ENCODE measurements at places on chromosomes 6 and 20. TPM values are rescaled to one million over a fixed set of nuclear protein-coding genes. Genes with fewer than 3 reads are reported as not detected.

DNA sequence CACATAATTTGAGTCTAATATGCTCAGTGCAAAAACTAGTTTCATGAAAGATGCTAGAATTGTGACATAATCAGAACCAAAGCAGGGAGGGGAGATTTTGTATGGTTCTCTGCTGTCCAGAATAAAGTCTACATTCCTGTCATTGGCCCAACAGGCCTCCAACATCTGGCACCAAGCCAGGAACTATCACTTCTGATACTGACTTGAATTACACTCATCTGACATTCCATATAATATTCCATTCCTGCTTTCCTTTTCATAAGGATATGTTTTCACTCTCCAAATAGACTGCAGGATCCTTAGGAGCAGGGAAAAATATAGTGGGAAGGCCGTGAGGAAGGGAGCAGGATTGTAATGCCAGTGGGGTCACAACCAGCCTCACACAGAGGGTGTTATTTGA, 84.6 kb upstream of the BTN3A2 start:
- no peaks in the 10 kb centered on the region for H3K36me3 ChIP-seq
- no peak for DNase-seq
- H3K27me3 ChIP-seq, result no peaks in the 10 kb centered on the region
- no peak overlapping the region for H3K4me3 ChIP-seq
- no peaks in the 10 kb centered on the region for H3K4me1 ChIP-seq

GRCh38 chr6:24307881-24308280, 50.0 kb downstream of the DCDC2 start:
- H3K27ac ChIP-seq, result peak overlapping the region; percentile 32
- no peaks in the 10 kb centered on the region for H3K36me3 ChIP-seq
- H3K4me1 ChIP-seq, result peaks cover 10% of the 10 kb centered on the region
- peak; percentile 55 for DNase-seq

GRCh38 chr6:31736768-31737314, 511 bp upstream of the CLIC1 start:
- peak; percentile 74 for DNase-seq
- H3K27me3 ChIP-seq, result no peaks in the 10 kb centered on the region

DNA sequence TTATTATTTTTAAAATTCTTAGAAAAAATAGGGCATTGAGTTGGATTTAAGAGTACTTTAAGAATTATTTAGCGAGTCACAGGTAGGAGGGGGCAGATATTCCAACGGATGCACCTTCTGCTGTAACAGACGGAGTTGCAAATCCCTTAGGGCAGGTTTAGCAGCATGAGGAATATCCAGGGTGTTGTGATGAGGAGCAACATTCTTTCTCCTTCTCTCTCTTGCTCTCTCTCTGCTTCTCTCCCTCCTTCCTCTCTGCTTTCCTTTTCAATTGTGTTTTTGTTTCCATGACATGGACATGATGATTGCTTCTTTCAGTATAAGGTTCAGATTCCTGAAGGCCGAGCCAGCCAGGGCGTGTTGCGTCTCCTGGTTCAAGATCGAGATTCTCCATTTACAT, 28.9 kb downstream of the CDH26 start:
- no peaks in the 10 kb centered on the region for H3K36me3 ChIP-seq
- no peak overlapping the region for H3K4me3 ChIP-seq
- H3K4me1 ChIP-seq, result no peaks in the 10 kb centered on the region
- DNase-seq, result no peak

- DNase-seq, result no peak
- peak overlapping the region; percentile 94 for H3K27ac ChIP-seq
- H3K4me1 ChIP-seq, result peaks cover 5% of the 10 kb centered on the region
- H3K27me3 ChIP-seq, result no peaks in the 10 kb centered on the region
- H3K36me3 ChIP-seq, result no peaks in the 10 kb centered on the region
Observed at GRCh38 chr6:11092668-11093375, 812 bp upstream of the SMIM13 start.

- H3K4me3 ChIP-seq, result no peak overlapping the region
- no peak for DNase-seq
- no peaks in the 10 kb centered on the region for H3K4me1 ChIP-seq
- H3K27ac ChIP-seq, result no peak overlapping the region
Observed at GRCh38 chr20:33693741-33694638, 7.8 kb upstream of the E2F1 start.

DNA sequence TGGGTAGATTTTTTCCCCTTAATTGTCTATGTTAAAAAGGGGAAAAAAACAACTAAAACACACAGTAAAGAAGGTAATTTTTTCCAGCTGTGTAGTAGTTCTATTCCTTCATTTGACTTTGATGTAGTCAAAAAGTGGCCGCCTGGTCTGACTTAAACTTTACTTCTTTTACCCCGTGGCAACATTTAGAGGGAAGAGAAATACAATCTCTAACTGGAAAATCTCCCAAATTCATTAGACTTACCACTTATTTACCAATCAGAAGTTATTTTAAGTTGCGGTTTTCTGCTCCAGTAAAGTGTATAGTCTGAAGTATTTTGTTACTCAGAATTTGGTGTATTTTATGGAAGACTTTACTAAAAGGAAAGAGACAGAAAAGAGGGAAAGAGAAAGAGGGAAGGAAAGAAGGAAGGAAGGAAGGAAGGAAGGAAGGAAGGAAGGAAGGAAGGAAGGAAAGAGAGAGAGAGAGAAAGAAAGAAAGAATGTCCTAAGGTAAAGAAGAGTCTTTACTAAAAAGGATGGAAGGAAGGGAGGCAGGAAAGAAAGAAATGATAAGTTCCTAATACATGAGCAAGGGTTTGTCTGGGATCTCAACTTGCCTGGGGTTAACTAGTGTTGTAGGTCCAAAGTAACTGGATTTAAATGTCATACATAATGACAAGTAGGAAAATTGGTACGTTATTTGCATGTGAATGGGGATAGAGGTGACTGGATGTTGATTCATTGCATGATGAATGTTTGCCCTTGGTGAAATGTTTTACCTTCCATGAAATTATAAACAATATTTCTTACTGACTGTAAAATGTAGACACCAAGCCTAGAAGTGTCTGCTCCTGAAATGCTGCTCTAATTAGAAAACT, 135.1 kb downstream of the SAMD5 start:
- no peak for DNase-seq
- no peaks in the 10 kb centered on the region for H3K4me1 ChIP-seq
- no peaks in the 10 kb centered on the region for H3K36me3 ChIP-seq
- H3K27ac ChIP-seq, result no peak overlapping the region

GRCh38 chr6:166162599-166163342, 4.9 kb downstream of the TBXT start:
- DNase-seq, result no peak
- no peak overlapping the region for H3K27ac ChIP-seq
- H3K36me3 ChIP-seq, result no peaks in the 10 kb centered on the region

GRCh38 chr20:9616833-9617461, 102.6 kb downstream of the LAMP5 start:
- H3K4me1 ChIP-seq, result no peaks in the 10 kb centered on the region
- no peaks in the 10 kb centered on the region for H3K27me3 ChIP-seq
- H3K27ac ChIP-seq, result no peak overlapping the region
- DNase-seq, result peak; percentile 59
- H3K36me3 ChIP-seq, result no peaks in the 10 kb centered on the region

- H3K4me1 ChIP-seq, result peaks cover 18% of the 10 kb centered on the region
- H3K36me3 ChIP-seq, result no peaks in the 10 kb centered on the region
- peak overlapping the region; percentile 82 for H3K27ac ChIP-seq
- H3K27me3 ChIP-seq, result no peaks in the 10 kb centered on the region
- peak overlapping the region; percentile 57 for H3K4me3 ChIP-seq
Observed at GRCh38 chr20:32484225-32484957, 100.7 kb downstream of the NOL4L start.

- no peak for DNase-seq
- H3K27ac ChIP-seq, result no peak overlapping the region
- no peak overlapping the region for H3K4me3 ChIP-seq
- H3K27me3 ChIP-seq, result no peaks in the 10 kb centered on the region
- H3K36me3 ChIP-seq, result no peaks in the 10 kb centered on the region
- no peaks in the 10 kb centered on the region for H3K4me1 ChIP-seq
Observed at GRCh38 chr6:138300469-138300868, 77.2 kb upstream of the SMIM28 start.

DNA sequence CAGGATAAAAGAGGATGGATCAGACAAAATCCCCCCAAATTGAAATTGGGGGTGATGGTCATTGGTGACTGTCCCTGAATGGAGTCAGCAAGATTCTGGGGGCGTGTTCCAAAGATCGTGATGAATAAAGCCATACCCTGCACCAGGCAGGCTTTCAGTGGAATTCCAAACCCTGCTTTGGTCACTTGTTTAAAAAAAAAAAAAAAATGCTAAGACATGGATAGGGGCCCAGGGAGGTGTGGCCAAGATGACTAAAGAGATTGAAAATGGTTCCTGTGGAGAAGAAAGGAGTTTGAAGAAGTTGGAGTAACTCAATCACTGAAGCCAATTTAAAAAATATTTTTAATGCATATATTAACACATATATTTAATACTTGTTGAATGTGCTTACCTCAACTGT, 161.4 kb upstream of the KCNG1 start:
- no peaks in the 10 kb centered on the region for H3K27me3 ChIP-seq
- no peaks in the 10 kb centered on the region for H3K4me1 ChIP-seq
- no peak for DNase-seq
- no peaks in the 10 kb centered on the region for H3K36me3 ChIP-seq
- no peak overlapping the region for H3K4me3 ChIP-seq

GRCh38 chr6:67896476-67896875, 738.6 kb upstream of the ADGRB3 start:
- H3K4me1 ChIP-seq, result no peaks in the 10 kb centered on the region
- DNase-seq, result no peak
- H3K36me3 ChIP-seq, result no peaks in the 10 kb centered on the region
- H3K27me3 ChIP-seq, result no peaks in the 10 kb centered on the region

- no peaks in the 10 kb centered on the region for H3K27me3 ChIP-seq
- H3K36me3 ChIP-seq, result no peaks in the 10 kb centered on the region
- no peak overlapping the region for H3K27ac ChIP-seq
- H3K4me1 ChIP-seq, result no peaks in the 10 kb centered on the region
- no peak for DNase-seq
- H3K4me3 ChIP-seq, result no peak overlapping the region
Observed at GRCh38 chr6:72890233-72890632, 268.4 kb downstream of the KCNQ5 start.

DNA sequence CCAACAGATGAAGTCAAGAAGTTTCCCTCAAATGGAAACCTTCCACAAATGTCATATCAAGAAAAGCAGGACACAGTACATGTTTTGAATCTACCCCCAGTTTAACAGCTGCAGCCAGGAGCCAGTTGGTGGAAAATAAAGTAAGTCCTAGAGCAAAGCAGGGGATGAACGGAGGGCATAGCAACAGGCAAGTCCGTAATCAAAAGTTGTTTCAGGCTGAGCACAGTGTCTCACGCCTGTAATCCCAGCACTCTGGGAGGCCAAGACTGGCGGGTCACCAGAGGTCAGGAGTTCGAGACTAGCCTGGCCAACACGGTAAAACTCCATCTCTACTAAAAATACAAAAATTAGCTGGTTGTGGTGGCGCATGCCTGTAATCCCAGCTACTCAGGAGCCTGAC, 2.4 kb upstream of the SALL4 start:
- no peaks in the 10 kb centered on the region for H3K4me1 ChIP-seq
- no peak overlapping the region for H3K4me3 ChIP-seq
- DNase-seq, result no peak
- no peak overlapping the region for H3K27ac ChIP-seq

GRCh38 chr6:37309046-37309445, 44.7 kb upstream of the RNF8 start:
- H3K27ac ChIP-seq, result no peak overlapping the region
- H3K4me1 ChIP-seq, result no peaks in the 10 kb centered on the region
- no peaks in the 10 kb centered on the region for H3K27me3 ChIP-seq
- no peak for DNase-seq
- H3K36me3 ChIP-seq, result peaks cover 16% of the 10 kb centered on the region

- H3K27ac ChIP-seq, result no peak overlapping the region
- no peaks in the 10 kb centered on the region for H3K4me1 ChIP-seq
Observed at GRCh38 chr6:24614043-24614420, 32.0 kb downstream of the KIAA0319 start.

GRCh38 chr20:56828402-56828801, 199.3 kb downstream of the TFAP2C start:
- H3K4me1 ChIP-seq, result no peaks in the 10 kb centered on the region
- H3K27ac ChIP-seq, result no peak overlapping the region
- H3K36me3 ChIP-seq, result no peaks in the 10 kb centered on the region
- no peak for DNase-seq
- no peaks in the 10 kb centered on the region for H3K27me3 ChIP-seq
- H3K4me3 ChIP-seq, result no peak overlapping the region

DNA sequence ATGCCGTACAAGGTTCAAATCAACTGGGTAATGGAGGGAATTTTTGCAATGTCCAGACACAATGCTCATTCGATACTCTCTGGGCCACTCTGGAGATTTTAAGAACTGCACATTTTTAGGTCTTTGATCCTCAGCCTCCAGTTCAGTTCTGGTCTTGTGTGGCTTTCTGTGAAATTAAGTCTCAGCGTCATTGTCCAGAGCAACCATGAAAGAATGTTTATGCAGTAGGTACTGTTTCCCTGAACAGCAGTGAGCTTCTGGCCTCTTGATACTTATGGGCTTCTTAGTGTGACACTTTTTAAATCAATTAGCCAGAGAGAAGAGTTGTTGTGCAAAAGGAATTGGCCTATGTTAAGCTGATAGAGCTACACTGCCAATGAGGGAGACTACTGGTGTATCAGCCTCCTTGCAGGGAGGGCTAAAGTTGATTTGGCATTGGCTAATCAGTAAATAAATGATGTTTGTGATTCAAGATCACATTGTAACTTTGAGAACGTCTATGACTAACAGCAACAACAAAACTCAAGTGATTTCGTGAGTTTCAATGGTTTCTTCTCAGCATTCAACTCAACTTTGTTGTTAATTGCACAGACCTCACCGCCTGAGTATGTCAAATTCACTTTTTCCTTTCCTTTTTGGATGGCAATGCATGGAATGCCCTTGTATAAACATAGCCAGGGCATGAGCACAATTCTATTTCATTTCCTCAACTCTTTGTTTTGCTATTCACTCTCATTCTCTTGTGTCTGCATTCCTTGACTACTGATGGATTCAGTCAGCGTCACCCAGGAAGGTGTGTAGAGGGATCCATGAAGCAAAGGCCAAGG, 85.1 kb downstream of the GJA1 start:
- no peaks in the 10 kb centered on the region for H3K27me3 ChIP-seq
- H3K36me3 ChIP-seq, result no peaks in the 10 kb centered on the region
- H3K4me1 ChIP-seq, result peaks cover 2% of the 10 kb centered on the region
- H3K4me3 ChIP-seq, result no peak overlapping the region
- H3K27ac ChIP-seq, result no peak overlapping the region

The CST2 gene
- not detected for total RNA-seq

The TSPO2 gene
- total RNA-seq, result 0.44 TPM

The BPIFB1 gene
- not detected for total RNA-seq

The ADGB gene
- not detected for total RNA-seq

The SCGN gene
- 8.7 TPM for total RNA-seq

All from kidney (tissue), 22 donors.